Lung microvascular endothelial cell (primary cell): ENCODE measurements at places on chromosomes 2 and 18. TPM values are rescaled to one million over a fixed set of nuclear protein-coding genes. Genes with fewer than 3 reads are reported as not detected.

DNA sequence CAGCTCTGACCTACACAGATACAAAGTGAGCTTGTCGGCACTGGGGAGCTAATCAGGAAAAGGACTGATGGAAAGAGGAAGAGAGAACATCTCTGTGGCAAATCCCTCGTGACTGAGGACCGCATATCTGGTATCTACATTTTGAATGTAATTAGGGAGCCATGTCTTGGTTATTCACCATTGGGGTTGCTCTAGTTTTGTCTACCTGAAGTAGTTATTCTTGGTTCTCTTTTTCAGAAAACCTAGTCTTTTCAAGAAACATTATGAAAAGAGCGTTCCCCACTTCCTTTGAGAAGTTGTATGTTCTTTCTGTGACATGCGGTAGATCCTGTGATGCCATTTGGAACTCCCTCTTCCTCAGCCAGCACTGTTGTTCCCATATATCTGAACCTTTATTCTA, 104.4 kb downstream of the DOCK10 start:
- DNase-seq = no peak

The CNDP1 gene
- not detected in 2 replicates for total RNA-seq

The EML6 gene
- total RNA-seq = 0.20 and 0.22 TPM in 2 replicates

DNA sequence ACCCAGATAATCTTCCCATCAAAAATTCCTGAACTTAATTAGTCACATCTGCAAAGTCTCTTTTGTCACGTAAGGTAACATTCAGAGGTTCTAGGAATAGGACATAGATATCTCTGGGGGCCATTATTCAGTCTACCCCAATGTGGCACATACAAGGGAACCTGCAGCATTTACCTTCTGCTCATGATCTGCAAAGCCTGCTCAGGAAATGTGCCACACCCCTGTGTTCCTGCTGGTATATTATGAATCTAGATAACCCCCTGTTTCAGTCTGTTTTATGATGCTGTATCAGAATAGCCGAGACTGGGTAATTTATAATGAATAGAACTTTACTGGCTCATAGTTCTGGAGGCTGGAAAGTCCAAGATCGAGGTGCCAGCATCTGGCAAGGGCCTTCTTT, 103.5 kb downstream of the ARL4C start:
- DNase-seq = no peak

DNA sequence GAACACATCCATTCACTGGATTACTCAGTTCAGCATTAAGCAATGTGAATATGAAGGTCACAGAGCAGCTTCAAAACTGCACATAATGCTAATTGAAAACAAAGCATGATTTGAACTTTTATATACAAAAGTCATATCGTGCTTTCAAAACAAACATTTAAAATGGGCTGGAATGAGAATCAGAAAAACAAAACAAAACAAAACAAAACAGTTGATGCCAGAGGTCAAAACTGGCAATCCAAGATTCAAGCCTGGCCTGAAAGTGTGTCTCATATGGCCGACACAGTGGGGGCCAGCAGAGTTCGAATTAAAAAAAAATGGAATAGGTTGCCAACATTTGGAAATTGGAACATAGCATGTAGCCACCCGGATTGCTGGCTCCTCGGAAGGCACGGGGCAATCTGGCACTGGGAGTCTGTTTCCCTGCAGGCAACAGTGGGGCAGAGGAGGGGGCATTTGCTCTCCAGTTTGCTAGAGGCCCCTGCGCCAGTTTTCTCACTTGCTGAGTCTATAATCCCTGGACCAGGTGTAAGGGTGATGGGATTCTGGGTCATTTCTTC, 294.4 kb downstream of the ZNF521 start:
- DNase-seq = no peak

The MBD2 gene
- 18.7 and 45.0 TPM in 2 replicates for total RNA-seq
